DMS79 treated with DMSO at 0.1 percent for 48 hours (cell line): ENCODE measurements at places on chromosomes 11 and 22.

DNA sequence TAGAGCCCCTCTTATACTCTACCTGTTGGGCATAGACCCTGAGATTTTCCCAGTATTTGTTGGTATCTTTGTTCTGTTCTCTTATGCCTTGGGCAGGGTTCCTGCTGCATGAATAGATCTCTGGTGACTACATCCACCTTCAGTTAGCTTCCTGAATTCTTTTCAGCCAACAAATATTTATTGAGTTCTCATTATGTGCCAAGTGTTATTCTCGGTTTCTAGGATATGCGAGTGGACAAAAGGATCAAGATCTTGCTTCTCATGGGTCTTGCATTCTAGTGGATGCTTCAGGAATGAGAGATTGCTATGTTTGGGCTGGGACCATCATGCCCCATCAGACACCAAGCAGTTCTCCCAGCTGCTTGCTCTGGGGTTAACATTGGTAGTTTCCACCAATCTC is 340.0 kb downstream of the METTL15 start:
- DNase-seq = no peak

DNA sequence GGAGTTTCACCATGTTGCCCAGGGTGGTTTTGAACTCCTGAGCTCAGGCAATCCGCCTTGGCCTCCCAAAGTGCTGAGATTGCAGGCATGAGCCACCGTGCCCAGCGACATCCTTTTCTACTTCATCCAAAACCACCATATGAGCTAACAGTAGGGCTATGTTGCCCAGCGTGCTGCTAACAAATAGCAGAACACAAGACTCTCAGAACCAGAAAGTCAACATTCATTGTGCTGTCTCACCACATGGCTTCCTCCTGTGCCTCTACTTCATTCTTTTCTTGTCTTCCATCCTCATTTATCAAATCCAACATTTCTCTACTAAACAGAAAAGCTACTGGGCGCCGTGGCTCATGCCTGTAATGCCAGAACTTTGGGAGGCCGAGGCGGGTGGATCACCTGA is 12.0 kb upstream of the DENND5A start:
- DNase-seq = no peak

DNA sequence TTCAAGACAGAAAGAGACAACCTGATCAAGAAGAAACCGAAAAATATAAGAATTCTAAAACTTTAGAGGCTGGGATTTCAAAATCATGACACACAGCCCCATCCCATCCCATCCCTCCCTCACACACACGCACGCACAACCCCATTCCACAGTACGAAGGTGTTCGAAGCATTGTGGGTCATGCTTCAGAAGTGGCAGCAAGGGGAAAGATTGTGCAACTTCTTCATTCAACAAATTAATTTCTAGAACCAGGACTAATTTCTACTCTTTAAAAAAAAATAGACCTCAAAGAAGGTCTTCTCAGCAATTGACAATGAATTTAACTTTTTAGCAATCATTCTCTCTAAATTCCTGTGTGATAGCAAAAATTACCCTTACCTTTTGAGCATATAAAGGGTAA is 867 bp downstream of the SPA17 start:
- no peak for DNase-seq

- DNase-seq = no peak
These were observed 1.0 kb downstream of the PIWIL4 start for GRCh38 chr11:94568200-94568599.

DNA sequence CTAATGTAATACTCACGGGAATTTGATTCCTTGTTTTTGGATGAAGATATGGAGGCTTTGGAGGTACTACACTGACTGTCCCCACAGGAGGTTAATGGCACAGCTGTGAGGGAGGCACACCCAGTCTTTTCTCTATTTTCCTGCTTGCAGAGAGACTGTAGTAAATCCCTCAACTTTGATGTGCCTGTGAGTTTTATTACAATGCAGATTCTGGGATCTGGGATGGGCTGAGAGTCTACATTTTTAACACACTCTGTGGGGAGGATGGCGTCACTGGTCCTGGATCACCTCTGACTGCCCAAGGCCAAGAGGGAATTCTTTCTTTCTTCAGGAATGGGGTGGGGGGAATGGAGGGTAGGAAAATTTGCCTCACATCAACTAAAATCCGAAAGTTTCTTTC is 80.2 kb upstream of the NTM start:
- DNase-seq = no peak

DNA sequence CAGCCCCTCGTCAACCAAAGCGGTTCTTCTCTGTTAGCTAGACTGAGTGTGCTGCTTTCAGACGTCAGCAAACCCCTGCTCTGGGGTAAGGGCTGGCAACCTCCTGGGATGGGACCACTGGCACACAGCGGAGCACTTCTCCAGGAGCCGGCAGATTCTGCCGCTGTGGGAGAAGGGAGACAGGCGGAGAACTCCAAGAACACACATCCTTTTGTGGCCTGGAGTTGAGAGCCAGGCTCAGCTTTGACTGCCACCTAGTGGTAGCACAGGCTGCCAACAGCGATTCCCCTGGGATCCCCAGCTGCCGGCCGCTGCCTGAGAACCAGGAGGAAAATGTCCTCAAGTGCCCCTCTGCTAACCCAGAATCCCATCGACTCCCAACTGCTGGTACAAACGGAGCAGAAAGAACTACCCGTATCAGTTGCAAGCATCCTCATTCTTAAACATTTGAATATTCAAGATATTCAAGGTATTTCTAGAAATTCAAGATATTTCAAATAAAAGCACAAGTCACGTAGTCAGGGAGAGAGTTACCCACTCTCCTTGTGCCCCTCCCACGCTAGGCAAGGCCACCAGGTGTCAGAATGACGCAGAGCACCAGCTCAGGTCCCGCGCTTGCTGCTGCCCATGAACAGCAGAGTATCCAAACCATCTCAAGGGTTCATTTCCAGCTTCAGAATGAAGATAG is 4.9 kb downstream of the LTO1 start:
- DNase-seq = peak; percentile 65

GRCh38 chr11:13663631-13664071 is 4.8 kb upstream of the FAR1 start:
- DNase-seq = no peak

DNA sequence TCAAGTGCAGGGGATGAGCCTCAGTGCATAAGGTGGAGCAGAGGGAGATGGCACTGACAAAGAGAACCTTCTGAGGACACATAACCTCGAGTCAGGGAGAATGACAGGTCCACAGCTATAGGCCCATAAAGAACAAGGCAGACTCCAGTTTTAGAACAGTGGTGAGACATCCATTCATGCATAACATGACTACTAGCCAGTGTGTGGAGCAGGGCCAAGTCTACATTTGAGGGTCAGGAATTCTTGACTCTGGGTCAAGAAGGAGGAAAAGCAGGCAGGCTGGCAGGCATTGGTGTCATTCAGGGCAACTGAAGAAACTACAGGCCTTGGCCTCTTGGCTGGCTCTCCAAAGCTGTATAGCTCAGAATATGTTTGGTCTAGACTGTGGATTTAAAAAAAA is 54.9 kb downstream of the MTNR1B start:
- peak; percentile 76 for DNase-seq

DNA sequence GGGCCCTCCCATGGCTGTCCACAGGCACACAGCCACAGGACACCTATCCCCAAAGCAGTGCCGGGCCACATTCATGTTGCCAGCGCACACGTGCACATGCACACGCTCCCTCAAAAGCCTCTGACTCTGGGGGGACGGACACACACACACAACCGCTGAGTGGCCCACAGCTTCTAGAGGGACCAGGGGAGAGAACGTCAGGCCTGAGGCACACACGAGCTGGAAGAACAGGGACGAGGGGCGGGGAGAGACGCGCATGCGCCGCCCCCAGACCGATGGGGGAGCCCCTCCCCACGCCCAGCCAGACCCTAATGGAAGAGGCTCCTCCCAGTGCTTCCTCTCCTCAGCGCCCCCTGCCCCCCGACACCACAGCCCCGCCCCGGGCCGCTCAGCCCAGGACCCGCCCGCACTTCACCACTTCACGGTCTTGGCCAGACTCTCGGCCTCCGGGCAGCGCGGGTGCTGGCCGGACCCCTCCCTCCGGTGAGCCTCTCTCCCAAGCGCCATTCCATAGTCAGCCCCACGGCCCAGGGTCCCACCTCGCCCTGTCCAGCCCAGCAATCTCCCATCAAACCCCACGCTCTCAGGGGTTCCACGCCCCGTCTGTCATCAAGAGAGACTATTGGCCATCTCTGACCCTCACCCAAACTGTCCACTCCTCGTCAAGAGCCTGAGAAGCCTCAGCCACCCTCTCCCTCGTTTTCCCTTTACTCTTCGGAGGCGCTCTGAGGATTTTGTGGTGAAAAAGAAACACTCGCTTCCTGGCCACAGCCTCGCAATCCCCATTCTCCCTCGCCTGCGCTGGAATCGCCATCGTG is 11.7 kb downstream of the NRXN2 start:
- no peak for DNase-seq
